ENCODE measurements at places on chromosomes 3 and 15.

DNA sequence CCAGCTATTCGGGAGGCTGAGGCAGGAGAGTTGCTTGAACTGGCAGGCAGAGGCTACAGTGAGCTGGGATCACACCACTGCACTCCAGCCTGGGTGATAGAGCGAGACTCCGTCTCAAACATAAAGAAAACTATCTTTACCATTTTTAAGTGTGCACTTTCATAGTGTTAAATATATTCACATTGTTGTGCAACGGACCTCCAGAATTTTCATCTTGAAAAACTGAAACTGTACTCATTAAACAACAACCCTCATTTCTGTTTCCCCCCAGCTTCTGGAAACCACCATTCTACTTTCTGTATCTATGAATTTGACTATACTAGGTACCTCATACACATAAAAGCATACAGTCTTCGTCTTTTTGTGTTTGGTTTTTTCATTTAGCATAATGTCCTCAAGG lies 375.1 kb downstream of the SHQ1 start:
- DNase-seq, result no peak

DNA sequence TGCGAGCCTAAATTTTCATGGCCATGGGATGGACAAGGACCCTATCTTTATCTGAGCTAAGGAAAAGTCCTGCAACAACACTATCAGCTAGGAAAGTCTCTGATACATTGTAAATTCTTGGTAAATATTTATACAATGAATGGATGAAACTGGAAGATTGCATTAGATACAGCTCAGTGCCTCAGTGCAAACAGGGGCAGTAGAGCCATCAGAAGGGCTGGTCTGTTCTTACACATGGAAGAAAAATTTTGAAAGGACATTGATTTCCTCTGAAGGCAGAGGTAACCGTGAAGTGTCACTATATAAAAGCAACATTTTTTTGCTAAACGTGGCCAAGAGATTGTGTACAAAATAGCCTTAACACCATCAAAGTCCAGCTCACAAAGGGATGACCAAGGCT lies 153.2 kb upstream of the GADL1 start:
- no peak for DNase-seq

GRCh38 chr15:90654233-90655136 lies 62.7 kb upstream of the BLM start:
- no peak for DNase-seq

GRCh38 chr3:179304605-179305004 lies 18.2 kb upstream of the ZNF639 start:
- no peak for DNase-seq

DNA sequence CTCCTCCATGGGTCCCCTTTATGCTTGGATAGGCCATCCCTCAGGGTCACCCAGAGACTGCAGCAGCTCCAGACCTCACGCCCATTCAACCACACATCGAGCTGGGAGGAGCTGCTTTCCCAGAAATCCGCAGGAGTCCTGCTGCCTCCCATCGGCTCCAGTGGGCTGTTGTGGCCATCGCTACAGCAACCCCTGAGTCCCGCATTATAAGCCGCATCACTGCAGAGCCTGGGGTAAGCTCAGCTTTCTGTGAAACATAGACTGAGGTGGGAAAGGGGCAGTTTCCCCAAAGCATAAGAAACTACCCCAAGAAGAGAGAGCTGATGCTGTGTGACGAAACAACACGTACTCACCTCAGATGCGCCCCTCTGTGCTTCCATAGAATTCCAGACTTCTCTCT lies 35.7 kb downstream of the MRPL46 start:
- no peak for DNase-seq

GRCh38 chr3:29291260-29291981 lies 10.6 kb downstream of the RBMS3 start:
- no peak for DNase-seq

- DNase-seq, result no peak
These were observed 12.0 kb upstream of the NMNAT3 start for GRCh38 chr3:139689708-139690228.

DNA sequence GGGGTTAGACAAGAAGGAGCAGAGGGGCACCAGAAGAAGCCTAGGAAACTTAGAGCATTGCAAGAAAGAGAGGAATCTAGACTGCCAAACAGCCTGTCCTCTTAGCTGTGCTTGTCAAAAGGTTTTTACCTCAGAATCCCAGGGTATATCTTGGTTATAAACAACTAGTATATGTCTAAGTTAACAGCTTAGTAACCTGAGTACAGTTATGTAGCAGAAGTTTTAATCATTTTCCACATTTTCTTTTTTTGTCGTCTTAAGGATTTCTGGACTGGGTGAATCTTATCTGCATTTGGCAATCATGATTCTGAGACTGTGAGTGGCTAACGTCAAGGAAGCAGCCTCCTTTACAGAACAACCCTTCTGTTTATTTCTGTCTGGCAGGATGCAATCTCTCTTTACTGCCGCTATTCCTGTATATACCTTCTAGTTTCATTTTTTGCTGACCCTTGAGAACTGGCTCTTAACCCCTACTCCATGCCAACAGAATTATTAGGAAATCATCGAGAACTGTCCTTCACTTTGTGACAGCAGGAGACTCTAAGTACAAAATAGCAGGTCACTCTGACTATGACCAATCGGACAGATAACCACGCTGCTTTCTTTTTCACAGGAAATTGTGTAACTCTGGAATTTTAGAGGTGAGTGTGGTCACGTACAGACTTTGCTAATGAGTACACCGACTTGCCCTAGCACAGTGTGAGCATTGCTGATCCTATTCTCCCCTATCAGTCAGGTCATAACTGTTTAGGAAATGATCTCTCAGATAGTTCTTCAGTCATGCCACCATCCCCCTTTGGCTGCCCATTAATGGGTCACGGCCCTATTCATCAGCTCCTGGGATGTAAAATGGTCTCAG lies 3.3 kb upstream of the CP start:
- peak; percentile 28 for DNase-seq

DNA sequence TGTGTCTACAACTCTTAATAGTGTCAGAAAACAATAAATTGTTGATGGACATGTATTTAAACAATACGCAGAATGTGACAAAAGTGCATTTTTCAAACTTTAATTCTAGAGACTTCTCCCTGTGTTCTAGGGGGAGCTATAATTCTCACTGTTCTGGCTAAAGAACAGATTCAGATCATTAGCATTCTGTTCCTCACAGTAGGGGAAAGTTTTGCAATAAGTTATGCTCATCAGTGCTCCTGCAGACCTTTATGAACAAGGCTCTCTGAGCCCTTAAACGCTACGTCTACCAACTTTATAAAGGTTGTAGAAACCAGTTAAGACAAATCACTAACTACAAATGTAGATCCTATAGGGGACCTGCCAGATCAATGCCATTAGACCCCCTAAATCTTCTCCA lies 444.2 kb downstream of the SQOR start:
- no peak for DNase-seq

- DNase-seq, result no peak
These were observed 115.4 kb upstream of the RAD18 start for GRCh38 chr3:9078561-9079240.

GRCh38 chr3:70464465-70464864 lies 152.0 kb upstream of the MDFIC2 start:
- no peak for DNase-seq

DNA sequence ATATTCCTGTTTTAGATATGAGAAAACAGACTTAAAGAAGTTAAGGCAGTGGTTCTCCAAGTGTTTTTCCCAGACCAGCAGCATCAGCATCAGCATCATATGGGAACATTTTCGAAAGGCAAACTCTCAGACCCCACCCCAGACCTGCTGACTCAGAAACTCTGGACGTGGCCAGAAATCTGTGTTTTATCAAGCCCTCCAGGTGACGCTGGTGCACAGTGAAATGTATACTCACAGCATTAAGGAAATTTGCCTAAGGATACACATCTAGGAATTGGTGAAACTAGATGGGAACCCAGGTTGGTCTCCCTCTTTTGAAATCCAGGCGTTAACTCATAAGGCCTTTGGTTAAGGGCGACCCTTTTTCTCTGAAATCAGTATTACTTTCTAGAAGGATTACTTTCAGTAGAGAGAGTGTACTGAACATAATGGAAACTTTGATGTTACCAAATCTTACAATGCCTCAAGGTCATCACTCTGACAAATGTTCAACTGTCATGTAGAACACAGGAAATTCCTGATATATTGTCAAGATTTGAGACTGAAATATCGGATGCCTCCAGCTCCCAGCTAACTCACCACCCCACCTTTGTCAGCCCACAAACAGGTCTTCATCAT lies 910.2 kb downstream of the ROBO1 start:
- no peak for DNase-seq

DNA sequence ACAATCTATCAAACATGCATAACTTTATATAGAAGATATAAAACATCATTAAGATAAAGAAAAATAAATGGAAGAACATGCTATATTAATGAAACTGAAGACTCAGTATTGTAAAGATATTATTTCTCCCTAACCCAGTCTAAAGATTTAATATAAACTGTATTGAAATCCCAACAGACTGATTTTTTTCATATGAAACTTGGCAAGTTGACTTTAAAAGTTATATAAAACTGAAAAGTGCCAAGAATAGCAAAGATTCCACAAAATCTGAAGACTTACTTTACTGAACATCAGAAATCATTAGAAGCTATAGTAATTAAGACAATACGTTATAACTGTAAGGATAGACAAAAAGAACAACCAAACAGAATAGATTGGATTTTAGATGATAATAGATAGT lies 531.3 kb upstream of the MCTP2 start:
- no peak for DNase-seq

DNA sequence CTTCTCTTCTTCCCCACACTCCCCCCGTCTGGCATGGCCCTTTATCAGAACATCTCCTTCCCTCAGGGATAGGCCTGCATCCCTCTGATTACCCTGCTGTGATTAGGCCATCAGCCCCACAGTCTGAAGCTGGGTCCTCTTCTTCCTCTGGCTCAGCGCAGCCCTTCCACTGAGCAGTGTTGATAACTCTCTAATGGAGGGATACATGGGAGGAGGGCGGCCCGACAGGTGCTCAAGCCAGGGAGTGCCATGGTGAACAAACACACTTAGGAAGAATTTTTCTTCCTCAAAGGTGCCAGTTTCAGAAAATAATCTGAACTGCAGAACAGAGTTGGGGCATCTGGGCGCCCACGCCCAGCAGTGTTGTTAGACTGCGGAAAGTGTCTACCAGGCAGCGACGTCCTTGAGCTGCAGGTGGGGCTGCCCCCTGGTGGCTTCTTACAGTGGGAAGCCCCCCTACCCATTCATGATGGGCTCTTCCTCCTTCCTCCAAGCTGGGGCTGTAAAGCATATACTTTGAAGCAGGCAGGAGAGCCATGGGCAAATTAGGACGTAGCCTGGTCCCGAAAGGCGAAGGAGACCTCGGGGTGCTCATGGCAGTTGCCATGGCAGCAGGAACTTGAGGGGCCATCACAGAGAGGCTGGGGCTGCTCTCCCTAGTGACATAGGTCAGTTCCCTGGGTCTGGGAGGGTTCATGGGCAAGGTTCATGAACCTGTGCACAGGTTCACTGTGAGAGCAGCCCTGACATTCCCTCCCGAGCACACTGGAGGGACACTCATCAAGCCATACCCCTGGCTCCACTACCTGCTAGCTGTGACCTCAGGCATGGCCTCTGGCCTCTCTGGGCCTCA lies 33.2 kb upstream of the NR2C2 start:
- no peak for DNase-seq

DNA sequence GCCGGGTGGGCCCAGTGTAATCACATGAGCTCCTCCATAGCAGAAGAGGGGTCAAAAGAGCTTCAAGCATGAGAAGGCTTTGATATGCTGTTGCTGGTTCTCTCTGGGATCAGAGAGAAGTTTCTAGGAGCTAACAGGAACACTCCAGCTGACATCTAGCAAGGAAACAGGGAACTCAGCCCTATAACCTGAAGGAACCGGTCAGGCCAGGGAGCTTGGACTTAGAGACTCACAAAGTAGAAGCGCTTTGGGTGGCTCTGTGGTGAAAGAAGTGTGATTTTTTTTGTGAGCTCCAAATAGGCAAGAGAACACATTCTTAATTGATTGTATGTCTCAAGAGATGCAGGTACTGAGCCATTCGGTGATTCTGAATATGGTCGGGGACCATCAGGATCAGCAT lies 26.2 kb upstream of the EPHB1 start:
- no peak for DNase-seq

DNA sequence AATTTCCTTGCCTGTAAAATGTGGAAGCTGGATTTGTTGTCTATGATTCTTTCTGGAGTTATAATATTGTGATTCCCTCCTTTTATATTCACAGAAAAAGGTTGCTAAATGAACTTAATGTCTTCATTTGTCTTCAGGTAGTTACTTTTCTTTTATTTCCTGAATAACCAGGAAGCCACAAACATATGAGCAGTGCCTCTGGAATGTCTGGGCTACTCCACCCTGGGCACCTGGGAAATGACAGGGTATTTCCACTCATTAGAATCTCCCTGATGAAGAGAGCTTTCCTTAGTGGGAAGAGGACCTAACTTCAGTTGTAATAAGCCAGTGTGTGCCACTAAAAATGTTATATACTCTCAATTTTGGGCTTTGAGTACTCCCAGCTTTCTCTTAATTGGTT lies 3.8 kb upstream of the SLMAP start:
- no peak for DNase-seq

DNA sequence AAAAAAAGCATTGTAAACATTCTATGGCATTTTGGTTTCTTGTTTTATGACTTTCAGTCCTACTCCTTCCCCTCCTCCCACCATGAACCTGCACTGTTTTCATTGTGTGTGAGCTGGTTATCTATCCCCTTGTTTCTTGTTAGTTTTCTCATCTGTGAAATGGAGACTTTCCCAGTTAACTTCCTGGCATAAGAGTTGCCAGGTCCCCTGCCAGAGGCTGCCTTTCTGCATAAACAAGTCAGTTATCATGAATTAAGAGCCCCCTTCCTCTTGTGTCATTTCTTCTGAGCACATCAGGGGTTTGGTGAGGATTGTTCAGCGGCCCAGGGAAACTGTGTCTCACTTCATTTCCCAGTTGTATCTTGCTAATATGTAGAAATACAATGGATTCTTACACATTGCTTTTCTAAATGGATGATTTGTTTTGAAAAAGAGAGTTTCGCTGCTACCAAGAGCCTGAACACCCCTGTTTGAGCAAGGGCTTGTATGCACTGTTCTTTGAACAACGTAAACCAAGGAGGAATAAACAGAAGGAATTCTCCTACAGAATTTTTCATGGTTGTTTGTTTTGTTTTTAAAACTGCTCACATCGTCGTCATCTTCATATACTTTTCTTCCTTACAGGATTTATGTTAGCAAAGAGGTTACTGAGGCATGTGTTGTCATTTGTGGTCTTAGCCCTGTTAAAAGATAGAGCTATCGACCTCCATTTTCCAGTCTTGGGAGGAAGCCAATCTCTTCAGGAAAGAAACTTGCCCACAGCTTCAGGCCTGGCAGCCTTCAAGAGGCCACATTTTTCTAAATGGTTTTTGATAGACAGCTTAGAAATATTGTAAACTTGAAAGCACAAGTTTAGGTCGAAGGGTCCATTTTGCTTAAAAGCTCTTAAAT lies 144.6 kb upstream of the IL12A start:
- DNase-seq, result no peak

GRCh38 chr3:190826018-190826417 lies 36.5 kb downstream of the GMNC start:
- DNase-seq, result no peak

Data from amniotic stem cell (primary cell).